HepG2 (cell line): ENCODE measurements at places on chromosomes 4 and X. TPM values are rescaled to one million over a fixed set of nuclear protein-coding genes. Genes with fewer than 3 reads are reported as not detected.

SLITRK2 gene
- total RNA-seq, result not detected in 2 replicates

DCAF12L1 gene
- not detected in 2 replicates for total RNA-seq

MND1 gene
- total RNA-seq, result 30.7 and 40.7 TPM in 2 replicates

TMEM31 gene
- total RNA-seq, result not detected in 2 replicates

RPS6KA6 gene
- total RNA-seq, result not detected in 2 replicates

TLR1 gene
- total RNA-seq, result 0.11 TPM in 1 of 2 replicates, not detected in the other

SSX2B gene
- total RNA-seq, result not detected in 2 replicates

RNF175 gene
- not detected in 2 replicates for total RNA-seq

GPRASP2 gene
- total RNA-seq, result 1.3 and 1.6 TPM in 2 replicates

MAD2L1 gene
- total RNA-seq, result 109 and 134 TPM in 2 replicates

GAGE13 gene
- total RNA-seq, result not detected in 2 replicates

ADGRA3 gene
- total RNA-seq, result 29.6 and 40.8 TPM in 2 replicates

NDP gene
- not detected in 2 replicates for total RNA-seq

TLL1 gene
- not detected in 2 replicates for total RNA-seq

MAGEC2 gene
- total RNA-seq, result not detected in 2 replicates

RBM47 gene
- 2.5 and 3.9 TPM in 2 replicates for total RNA-seq

CWH43 gene
- total RNA-seq, result not detected in 2 replicates

SSX3 gene
- not detected in 2 replicates for total RNA-seq

DCK gene
- total RNA-seq, result 21.8 and 33.5 TPM in 2 replicates

SH2D1A gene
- not detected in 2 replicates for total RNA-seq

TXK gene
- not detected in 2 replicates for total RNA-seq

IGFBP7 gene
- 0.32 and 1.1 TPM in 2 replicates for total RNA-seq

ZNF157 gene
- not detected in 2 replicates for total RNA-seq

GATA1 gene
- total RNA-seq, result 0.13 TPM in 1 of 2 replicates, not detected in the other

F11 gene
- total RNA-seq, result 27.6 and 58.0 TPM in 2 replicates
